ENCODE measurements at places on chromosomes 1 and 21.

GRCh38 chr1:171055966-171056643 is 34.6 kb upstream of the FMO3 start:
- no peak for DNase-seq

DNA sequence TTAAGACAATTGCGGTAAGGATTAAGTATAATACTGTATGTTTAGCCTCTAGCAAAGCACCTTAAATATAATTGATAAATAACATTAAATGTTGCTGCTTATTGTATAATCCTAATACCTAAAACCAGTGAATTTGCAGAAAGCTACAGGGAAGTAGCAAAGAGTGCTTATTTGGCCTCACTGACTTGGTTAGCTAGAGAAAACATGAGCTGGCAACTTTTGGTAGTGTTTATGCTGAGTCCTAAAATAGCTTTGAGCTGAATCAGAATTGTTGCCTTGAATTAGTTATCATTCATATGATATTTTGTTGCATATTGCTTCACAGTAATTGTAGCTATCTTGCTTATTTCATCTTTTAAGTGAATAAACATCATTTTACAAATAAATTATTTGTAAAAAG is 3.5 kb downstream of the TRIM67 start:
- DNase-seq: no peak

DNA sequence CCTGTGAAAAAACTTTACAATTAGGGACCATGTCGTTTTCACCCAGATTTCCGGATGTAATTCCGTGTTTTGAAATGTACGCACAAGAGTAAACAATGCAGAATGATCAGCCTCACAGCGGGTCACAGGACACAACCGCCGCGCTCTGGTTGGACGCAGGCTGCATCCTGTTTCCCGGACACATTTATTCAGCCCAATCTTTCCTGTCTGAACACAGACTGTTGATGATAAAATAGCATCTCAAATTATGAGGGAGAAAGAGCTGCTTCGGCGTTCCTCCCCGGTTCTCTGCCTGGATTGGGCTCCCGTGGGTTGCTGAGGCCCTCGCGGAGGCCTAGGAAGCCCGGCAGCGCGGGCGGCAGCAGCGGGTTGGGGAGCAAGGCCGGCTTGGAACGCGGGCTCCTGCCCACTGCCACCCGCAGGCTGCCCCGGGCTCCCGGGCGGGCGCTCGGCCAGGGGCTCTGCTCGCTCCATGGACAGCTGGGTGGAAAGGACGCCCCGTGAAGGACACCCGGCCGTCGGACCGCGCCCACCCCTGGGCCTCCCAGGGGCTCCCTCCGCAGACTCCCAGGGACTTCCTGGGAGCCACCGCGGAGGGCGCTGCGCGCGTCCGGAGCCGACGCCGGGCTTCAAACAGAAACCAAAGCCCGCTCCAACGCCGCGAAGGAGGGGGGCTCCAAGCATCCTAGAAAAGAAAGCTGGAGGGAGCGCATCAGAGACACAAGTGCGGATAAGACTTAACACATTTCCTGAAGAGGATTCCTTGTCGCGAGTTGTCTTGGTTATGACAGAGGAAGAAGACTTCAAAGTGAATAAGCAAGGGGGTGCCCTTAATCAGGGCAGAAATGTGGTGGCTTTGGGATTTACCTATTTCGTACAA is 122.3 kb downstream of the ESRRG start:
- DNase-seq: peak; percentile 71

GRCh38 chr1:201304126-201304525 is 20.8 kb downstream of the PKP1 start:
- no peak for DNase-seq

DNA sequence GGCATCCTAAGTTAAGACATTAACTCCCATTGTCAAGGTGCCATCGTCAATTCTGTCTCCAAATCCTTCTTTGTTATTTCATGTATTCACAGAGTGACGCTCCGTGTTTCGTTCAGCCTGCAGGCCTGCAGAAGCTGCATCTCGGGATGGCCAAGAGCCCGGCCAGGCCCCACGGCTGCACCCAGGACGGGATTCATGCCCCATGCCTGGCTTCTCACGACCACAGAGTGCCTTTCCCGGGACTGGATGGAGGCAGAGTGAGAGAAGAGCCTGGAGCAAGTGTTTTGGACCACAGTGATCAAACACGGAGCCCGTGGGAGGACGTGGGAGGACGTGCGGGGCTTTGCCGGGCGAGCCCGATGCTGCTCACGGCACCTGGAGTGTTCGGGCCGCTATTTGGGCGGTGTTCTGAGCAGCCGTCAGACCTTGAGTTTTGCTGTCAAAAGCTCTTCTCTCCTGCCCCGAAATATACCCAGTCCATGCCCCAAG is 56.8 kb downstream of the COL6A1 start:
- no peak for DNase-seq

GRCh38 chr1:238201992-238202391 is 311.3 kb upstream of the ZP4 start:
- DNase-seq: no peak

- DNase-seq: no peak
These were observed 42.4 kb upstream of the CRB1 start for GRCh38 chr1:197225611-197226010.

GRCh38 chr1:221263831-221264767 is 384.9 kb downstream of the HLX start:
- DNase-seq: peak; percentile 22

GRCh38 chr1:226305184-226305583 is 3.8 kb downstream of the LIN9 start:
- no peak for DNase-seq
